ENCODE measurements at places on chromosomes 12 and 14.
A peak's percentile ranks its signal among the peaks of the same experiment; 100 is the strongest.

GRCh38 chr12:110972866-110973265 is 52.5 kb upstream of the MYL2 start:
- no peak for DNase-seq

DNA sequence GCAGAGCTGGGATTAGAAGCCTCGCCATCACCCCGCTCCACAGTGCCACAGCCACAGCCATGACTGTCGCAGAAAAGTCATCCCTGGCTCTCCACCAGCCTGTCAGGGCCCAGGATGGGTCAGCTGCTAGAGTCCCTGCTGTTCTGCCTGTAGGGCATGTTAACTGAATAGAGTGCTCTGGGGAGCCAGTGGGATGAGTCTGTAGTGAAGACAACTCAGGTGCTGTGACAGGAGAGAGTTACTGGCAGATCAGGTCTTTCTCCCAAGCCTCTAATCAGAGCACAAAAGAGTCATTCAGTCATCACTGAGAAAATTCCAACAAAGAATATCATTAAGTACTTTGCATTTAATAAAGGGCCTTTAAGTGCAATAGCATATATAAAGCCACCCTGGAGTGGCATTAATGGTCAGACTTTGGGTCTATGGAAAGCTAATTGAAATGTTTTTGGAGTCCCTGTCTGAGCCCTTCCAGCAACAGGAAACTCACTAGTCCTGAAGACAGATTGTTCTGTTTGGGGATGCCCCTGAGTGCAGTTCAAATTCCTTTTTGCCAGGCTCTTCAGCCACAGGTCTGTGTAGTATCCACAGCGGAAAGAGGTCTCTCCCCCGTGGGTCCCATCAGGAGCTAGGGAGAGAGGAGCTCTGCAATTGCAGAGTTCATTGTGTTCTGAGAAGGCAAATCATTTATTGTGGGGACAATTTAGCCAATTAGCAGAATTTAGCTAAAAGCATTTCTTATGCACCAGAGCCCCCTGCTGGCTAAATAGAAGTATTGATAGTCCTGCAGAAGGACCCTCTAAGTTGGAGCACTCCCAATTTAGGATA is 45.2 kb upstream of the C14orf132 start:
- DNase-seq, result peak; percentile 68

DNA sequence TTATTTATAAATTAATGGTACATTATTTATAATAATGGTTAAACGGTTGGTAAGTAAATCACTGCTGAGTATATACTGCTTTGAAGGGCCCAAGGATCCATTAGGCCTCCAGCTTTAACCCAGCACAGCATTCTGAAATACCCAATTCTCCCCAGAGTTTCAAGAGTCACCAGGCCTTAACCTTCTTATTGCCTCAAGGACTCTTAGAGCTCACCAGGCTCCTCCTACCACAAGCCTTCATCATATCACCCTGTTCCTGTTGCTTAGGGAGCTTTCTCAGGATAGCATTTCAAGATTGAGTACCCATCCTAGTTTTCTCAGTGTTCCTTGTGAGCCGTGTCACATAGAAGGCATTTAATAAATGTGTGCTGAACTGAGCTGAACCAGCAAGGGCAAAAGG is 242.5 kb downstream of the FBXL14 start:
- no peak for DNase-seq

GRCh38 chr12:71846322-71846940 is 6.9 kb downstream of the TBC1D15 start:
- no peak for DNase-seq

DNA sequence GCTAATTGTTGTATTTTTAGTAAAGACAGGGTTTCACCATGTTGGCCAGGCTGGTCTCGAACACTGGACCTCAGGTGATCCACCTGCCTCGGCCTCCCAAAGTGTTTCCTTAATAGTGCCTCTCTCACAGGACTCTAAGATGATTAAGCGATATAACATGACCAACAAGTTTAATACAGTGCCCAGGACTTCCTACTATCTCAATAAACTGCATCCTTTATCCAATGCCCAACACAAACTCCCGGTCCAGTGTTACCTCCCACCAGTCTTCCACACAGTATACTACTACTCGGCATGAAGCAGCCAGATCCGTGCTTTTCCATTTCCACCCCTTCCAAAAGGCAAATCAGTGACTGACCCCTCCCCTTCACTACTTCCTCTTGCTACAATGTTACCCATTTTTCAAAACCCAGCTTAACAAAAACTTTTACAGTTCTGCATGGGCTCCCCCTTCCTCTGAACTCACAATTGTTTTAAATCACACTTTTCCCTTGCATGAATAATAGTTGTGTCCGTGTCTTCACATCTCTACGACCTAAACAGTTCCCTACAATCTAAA is 900 bp downstream of the NOP2 start:
- no peak for DNase-seq

DNA sequence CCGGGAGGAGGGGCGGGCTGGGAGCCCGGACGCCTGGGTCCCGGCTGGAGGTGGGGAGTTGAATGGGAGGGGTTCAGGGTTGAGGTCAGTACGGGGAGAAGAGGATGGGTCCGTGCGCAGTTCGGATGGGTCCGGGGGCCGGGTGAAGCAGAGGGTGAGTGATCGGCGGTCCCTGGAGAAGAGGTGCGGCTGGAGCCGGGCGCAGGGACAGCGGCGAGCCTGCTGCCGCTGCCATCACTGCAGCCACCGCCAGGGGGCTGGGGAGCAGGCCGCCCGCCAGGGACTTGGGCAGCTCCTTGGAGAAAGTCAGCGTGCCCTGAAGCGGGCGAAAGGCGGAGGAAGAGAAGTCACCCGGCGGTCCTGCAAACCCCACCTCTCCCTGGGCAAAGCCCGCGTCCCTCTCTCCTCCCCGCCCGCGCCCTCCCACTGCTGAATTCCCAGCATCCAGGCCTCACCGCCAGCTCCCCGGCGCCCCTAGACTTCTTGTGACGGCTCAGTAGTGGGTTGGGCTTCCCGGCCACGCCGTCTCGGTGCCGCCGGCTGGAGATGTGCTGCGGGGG is 6.0 kb upstream of the GPR84 start:
- peak; percentile 76 for DNase-seq

- no peak for DNase-seq
These were observed 91.3 kb upstream of the CEP83 start for GRCh38 chr12:94550964-94551363.

DNA sequence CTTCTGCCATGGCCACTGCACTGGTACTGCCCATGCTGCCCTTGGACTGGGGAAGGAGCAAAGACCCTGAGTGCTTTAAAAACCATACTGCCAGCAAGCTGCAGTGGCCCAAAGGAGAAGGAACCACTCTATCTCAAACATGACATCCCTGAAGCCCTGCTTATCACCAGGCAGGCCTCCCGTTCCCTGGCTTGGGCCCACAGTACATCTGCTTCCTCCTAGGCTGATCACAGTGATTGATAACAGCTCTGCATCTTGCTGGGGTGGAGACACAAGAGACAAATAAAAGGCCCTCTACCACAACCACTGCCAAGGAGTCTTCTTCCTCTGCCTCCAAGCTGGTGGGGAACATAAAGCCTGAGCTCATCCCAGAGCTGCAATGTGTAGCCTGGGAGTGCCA is 567.5 kb downstream of the TRHDE start:
- no peak for DNase-seq

- no peak for DNase-seq
These were observed 103.7 kb upstream of the MDM1 start for GRCh38 chr12:68435816-68436215.

- peak; percentile 80 for DNase-seq
These were observed 22.6 kb upstream of the PKP2 start for GRCh38 chr12:32918890-32919801.

DNA sequence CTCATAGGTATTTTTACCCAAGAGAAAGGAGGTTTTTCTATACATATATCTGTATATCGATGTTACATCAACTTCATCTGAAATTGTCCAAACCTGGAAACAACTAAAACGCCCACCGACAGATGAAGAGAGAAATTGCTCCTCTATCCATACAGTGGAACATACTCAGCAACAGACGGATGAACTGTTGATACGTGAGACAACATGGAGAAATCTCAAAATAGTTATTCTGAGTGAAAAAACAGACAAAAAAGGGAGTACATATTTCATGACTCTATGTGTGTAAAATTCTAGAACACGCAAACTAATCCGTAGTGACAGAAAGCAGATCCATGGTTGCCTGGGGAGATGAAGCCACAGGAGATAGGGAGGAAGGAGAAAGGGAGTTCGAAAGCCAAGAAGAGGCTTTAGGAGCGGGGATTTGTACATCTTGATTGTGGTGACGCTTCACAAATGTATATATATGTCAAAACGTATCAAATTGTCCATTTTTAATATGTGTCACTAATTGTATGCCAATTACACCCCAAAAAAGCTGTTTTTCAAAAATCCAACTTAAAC is 37.6 kb upstream of the C14orf180 start:
- no peak for DNase-seq

- no peak for DNase-seq
These were observed 18.6 kb upstream of the GPATCH2L start for GRCh38 chr14:76133103-76133502.

- DNase-seq, result no peak
These were observed 2.3 kb downstream of the MEG3 start for GRCh38 chr14:100828031-100828769.

DNA sequence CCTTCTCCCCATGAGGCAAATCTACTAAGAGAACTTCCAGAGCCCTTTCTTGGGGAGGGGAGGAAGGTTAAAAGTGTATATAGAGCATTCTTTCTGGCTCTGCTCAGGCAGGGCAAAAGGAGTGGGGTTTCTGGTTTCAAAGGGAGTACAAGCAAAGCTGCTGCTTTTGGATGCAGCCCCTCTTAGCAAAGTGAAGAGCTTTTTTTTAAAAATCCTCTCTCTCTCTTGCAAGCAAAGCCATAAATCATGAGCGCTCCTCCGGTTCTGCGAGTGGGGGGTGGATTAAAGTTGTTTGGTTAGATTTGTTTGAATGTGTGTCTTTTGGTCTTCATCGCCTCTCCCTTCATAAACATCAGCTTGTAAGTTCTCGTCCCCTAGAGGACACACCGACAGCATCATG is 546.6 kb upstream of the TBX3 start:
- no peak for DNase-seq

GRCh38 chr12:32196250-32197198 is 89.9 kb downstream of the BICD1 start:
- no peak for DNase-seq

DNA sequence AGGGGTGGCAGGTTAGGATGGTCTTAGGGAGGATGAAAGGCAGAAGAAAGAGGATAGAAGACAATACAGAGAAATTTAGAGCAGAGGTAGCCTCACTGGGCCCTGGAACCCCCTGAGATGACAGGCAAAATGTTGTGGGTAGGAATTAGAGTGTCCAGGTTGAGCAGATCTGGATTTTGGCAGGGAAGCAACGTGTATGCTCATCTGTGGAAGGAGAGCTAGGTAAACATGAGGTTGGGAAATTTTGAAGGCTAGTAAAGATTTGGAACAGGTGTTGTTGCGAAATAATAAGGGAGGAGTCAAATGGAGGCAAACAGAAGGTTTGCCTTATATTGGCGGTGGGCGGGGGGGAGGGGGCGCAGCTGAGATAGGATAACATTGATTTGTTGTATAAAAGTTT is 5.3 kb downstream of the HSD17B6 start:
- DNase-seq, result no peak

DNA sequence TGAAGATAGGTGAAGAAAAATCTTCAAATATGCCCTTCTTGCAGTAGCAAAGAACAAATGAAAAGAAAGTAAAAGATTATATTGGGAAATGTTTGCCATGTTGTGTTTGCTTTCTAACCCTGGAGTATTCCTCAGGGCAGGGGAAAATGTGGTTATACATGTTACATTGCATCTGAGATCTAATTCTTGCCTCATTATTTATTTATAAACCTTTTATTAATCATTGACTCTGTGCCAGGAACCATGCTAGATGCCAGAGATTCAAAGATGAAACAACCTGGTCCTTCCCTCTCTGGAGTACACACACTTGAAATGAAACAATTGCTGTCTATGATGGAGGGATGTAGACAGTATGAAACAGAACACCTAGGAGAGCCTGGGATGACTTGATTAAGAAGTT is 128.1 kb upstream of the HMGA2 start:
- no peak for DNase-seq

DNA sequence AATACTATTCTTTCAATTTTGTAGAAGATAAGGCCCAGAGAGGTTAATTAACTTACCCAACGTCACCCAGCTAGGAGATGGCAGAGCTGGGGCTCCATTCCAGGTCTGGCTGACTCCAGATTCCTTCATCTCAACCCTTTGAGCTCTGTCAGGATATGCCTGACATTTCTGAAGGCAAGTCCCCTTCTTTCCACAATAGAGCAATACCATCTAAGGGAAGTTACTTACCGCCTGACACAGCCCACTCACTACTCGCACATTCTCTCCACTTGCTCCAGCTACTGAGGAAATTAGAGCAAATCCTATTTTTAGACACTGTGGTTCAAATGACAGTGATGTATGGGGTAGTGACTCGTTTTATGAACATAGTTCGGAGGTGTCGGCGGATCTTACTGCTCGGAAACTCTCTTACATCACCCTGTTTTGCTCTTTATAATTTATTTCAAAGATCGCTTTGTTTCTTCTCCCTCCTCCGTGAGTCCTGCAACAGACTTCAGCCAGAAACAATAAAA is 2.0 kb upstream of the WSCD2 start:
- no peak for DNase-seq

DNA sequence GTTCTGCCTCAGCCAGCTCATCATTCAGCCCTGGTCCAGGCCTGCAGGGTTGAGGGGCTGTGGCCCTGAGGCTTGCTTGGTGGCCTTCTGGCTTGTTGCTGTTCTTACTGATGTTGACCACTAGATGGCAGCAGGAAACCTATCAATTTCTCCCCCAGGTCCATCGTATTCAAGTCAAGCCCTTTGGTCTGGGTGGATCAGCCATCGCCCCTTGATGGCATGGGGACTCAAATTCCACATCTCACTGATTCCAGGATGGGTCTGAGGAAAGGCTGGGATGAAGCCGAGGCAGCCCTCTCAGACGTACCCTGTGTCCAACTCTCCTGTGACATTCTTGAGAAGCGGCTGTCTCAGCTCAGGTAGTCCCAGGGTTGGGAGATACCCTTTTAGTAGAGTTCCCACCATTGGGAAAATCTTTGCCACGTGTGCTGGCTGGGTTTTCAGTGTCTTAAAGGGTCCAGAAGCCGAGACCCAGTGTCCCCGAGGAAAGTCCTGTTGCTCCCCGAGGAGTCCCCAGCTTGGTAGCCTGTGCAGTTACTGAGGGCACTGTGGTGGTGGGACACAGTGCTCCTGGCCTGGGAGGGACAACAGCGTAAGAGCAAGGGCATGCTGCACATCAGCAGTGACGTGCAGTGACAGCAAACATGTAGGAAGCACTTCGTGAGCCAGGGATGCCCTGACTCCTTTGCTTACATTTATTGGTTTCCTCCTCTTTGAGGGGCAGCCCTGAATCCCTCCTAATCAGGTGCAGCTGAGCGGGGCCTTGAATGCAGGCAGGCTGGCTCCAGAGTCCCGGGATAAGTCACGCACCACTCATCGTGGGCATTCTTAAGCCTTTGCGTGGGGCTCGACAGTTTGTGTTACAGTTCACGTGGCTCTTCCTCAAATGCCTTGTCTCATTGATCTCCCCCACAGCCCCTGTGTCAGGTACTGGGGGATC is 58.6 kb downstream of the TSPAN9 start:
- DNase-seq, result peak; percentile 99

- no peak for DNase-seq
These were observed 77.9 kb downstream of the TMEM30B start for GRCh38 chr14:61203081-61203753.
